ENCODE measurements at places on chromosomes 16 and 17. TPM values are rescaled to one million over a fixed set of nuclear protein-coding genes. Genes with fewer than 3 reads are reported as not detected.

DNA sequence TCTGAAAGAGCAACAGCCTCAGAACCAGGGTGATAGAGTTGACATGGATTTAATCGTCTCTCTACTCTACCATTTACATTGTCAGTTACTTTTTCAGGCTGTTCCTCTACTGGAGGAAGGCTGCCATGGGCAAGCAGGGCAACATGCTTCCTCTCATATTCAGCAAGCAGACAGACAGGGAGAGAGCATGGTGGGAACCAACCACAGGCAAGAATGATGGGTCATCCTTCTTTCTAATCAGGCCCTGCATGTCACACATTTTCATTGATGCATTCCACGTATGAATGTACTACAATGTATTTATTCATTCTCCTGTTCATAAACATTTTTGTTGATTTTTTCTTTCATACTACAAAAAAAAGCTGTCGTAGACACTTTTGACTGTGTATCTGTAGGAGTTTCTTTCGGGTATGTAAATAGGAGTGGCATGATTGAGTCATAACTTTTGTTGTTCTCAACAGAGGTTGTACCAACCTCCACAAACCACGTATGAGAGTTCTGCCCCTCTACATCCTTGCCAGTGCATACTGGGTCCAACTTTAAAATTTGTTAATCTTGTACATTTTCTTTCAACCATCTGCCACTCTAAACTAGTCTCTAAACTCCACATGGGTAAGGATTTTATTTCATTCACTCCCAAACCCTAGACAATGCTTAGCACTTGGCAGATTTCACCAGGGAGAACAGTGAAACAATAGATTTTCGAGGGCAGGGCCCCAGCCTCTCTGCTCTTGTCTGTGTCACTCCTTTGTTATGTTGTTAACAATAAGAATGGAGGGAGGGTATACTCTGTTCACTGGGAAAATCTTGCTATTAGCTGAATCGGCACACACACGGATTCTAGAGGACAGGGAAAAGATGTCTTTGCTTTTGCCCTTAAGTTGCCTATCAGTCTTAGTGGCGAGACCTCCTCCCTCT lies 58.7 kb downstream of the CMC2 start:
- ATAC-seq = peak; percentile 86

The NXPH3 gene
- not detected for total RNA-seq

The HAP1 gene
- total RNA-seq = 0.13 TPM

- ATAC-seq = no peak
Observed at GRCh38 chr16:89895482-89896250, 22.3 kb downstream of the TCF25 start.

The KCNAB3 gene
- total RNA-seq = 8.6 TPM

The TEN1 gene
- 18.5 TPM for total RNA-seq

DNA sequence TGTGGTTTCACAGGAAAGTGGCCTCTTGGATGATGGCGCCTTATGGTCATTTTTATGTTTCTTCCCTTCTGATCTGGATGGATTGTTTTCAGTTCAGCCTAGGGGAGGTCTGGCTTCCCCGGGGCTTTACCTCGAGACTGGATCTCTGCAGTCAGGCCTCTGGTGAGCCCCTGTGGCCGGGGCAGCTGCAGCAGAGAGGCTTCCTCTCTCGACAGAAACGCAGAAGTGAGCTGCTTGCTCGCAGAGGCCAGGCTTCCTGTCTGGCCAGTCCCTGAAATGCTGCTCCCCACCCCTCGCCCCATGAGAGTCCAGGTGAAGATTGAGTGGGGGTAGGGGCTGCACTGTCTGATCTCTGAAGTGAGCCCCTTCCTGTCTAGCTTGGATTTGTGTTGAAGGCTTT lies 44.0 kb downstream of the PLCG2 start:
- no peak for ATAC-seq

GRCh38 chr16:25210758-25211157 lies 6.0 kb upstream of the AQP8 start:
- ATAC-seq = peak; percentile 73

DNA sequence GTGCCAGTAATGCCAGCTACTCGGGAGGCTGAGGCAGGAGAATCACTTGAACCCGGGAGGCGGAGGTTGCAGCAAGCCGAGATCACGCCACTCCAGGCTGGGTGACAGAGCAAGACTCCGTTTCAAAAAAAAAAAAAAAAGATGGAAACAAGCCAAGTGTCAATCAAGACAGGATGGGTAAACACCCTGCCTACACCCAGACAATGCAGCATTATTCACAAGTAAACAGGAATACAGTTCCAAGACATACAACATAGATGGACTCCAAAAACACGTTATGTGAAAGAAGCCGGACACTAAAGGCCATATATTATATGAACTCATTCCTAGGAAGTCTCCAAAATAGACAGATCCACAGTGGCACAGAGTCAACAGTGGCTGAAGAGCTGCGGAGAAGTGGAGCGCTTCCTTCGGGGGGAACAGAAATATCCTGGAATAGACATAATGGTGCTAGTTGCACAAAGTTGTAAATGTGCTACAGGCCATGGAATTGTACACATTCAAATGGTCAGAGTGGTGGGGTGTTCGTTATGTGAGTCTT lies 33.9 kb downstream of the ANKRD11 start:
- ATAC-seq = no peak

DNA sequence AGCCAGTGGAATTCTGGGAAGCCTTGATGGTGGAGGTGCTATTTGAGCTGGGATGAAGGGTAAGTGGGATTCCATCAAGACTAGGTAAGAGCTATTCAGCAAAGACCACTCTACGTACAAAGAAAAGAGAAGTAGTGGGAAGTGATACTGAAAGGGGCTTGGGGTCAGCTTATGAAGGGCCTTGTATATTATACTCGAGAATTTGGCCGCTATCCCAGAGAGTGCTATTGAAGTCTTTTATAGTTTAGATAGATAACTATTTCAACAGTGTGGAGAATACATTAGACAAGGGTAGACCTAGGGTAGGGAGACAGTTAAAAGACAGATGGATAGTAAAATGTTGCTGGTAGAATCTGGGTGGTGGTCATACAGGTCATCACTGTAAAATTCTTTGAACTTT lies 10.3 kb downstream of the DNAH2 start:
- ATAC-seq = no peak

- ATAC-seq = no peak
Observed at GRCh38 chr17:78231991-78232858, 794 bp downstream of the TMEM235 start.

The TMEM238L gene
- not detected for total RNA-seq

- ATAC-seq = no peak
Observed at GRCh38 chr16:77859493-77860232, 71.3 kb downstream of the VAT1L start.

DNA sequence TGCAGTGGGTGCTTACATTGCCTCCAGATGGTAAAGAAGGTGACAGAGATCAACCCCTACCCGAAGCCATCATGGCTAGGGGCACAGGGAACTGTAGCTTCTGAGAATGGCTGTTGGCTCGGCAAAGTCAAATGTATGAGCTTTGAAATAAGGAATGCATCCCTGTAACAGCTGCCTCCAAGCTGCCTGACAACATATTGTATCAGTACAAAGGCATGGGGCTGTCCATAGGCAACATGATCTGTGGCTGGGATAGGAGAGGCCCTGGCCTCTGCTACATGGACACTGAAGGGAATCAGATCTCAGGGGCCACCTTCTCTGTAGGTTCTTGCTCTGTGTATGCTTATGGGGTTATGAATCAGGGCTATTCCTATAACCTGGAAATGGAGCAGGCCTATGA lies 119.2 kb upstream of the NETO2 start:
- no peak for ATAC-seq

GRCh38 chr17:81301195-81302144 lies 6.4 kb upstream of the SLC38A10 start:
- no peak for ATAC-seq

- no peak for ATAC-seq
Observed at GRCh38 chr17:1031711-1032110, 34.8 kb downstream of the TIMM22 start.

- ATAC-seq = peak; percentile 43
Observed at GRCh38 chr17:81926451-81927151, 934 bp downstream of the MAFG start.

DNA sequence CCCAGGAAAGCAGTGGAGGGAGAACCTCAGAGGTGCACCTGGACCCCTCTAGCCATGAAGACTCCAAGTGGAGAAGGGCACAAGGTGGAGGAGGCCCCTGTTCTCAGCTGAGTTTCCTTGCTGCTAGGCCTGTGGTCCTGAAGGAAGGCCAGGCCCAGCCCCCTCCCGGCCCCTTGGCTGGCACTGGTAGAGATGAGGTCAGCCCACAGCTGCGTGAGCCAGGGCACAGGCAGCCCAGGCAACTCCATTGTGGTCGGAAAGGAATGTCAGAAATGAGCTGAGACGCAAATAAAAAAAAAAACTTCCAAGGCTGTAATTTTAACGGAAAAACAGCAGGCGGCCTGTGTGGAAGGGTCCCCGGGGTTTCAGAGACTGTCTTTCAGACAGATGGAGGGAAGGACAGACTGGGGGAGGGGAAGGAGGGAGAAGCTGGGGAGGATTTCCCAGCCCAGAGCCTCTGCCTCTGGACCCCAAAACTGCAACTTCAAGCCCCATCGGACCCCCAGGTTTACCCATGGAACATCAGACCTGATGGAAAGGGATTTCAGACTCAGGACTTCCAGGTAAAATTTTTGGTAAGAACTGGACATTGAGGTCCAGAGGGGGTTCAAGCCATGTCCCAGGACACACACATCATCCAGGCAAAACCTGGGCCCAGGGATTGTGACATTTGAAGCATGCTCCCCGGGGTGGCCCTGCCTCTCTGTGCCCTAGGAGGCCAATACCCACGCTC lies 25.6 kb upstream of the MRPS23 start:
- no peak for ATAC-seq

DNA sequence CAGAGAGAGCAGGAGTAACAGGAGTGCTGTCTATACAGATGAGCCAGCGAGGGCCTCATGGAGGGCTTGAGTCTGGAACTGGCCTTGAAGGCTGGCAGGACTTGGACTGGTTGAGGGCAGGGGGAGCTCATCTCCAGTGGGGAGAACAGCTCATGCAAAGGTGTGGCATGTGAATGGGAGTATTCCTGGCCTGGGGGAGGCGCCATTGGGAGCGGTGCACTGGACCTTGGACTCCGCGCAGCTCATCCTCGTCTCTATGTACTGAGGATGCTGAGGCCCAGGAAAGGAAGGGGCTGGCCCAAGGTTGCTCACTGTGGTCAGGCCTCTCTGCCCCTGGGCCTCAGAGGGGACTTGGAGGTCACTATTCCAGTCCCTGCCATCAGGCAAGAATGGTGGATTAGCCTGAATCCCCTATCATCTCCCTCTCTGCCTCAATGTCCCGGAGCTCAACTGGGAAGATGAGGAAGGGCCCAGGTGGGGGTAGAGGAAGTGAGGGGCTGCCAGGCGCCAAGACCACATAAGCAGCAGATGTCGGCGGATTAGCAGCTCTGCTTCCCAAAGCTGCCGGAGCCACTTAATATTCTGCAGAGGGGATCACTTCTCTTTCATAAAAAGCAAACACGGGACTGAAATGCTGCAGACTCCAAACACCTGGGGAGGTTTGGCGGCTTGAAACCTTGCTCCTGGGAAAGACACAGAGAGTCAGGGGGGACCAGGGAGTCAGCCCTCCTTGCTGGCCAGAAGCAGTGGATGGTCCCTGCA lies 88.9 kb downstream of the SDK2 start:
- ATAC-seq = no peak

All from activated T-helper 17 cell treated with anti-CD3 and anti-CD28 coated beads, Interleukin-2, amount 50 U/mL, for 72 hours (primary cell).